ENCODE measurements at places on chromosomes 2 and 18.

DNA sequence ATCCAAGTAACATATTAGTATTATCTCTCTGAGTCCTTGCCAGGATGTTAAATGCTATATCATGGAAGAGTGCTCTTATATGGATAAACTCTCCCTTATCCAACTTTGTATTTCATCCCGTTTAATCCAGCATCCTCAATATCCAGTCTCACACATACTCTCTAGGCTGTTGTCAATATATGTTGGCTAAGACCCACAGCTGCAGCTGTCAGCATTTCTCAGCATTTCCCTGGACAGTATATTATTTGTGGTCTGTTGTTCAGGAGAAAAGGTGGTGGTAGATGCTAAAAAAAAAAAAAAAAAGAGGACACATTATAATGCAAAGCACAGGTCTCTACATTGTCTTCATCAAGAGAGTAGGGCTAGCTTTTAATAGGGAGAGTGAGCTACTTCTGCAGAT is 1368.0 kb upstream of the ZEB2 start:
- DNase-seq, result no peak

- DNase-seq, result peak; percentile 38
Observed at GRCh38 chr18:33820517-33821371, 242.7 kb downstream of the ASXL3 start.

DNA sequence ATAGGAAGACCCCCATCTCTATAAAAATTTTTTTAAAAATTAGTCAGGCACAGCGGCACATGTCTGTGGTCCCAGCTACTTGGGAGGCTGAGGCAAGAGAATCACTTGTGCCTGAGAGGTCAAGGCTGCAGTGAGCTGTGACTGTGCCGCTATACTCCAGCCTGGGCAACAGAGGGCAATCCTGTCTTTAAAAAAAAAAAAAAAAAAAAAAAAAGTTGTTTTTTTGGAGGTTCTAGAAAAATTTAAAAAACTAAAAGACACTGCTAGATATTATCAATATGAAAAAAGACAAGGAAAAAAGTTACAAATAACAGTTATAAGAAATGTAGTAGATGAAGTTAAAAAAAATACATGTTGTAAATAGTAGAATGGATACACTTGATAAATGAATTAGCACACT is 56.1 kb upstream of the C2orf15 start:
- no peak for DNase-seq

DNA sequence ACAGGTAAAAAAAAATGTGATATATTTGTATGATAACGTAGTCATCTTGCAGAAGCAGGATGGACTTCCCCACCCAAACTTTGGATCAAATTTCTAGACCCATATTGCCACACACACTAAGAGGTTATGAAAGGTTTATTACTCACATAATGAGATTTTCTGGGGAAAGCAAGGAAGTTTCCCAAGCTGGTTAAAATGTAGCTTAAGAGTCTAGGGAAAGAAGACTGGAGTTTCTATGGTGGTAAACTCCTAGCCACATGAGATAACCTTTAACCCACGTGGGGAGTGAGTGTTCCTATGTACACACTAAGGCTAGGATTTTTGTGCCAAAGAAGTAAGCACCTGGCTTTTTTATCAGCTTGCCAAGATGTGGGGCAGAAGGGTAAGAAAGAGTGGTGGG is 335.7 kb upstream of the UBE2E3 start:
- no peak for DNase-seq

DNA sequence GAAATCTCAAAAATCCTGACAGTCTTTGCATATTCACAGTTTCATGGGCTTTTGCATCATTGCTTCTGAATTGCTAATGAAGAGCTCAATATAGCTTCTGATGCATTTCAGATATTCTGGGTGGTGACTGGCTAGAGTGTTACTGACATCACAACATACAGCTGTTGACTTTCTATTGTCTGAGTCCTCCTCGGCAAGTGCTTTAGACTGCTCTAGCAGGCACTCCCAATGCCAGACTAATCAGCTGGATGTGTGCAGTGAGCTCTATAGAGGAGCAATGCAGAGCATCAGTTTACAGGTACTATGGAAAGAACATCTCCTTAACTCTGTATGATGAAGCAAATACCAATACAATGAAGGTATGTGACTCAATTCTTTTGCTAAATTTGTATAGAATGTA is 54.9 kb downstream of the R3HDM1 start:
- DNase-seq, result no peak

- no peak for DNase-seq
Observed at GRCh38 chr2:217158928-217159327, 299.1 kb upstream of the TNP1 start.

GRCh38 chr2:69582582-69583176 is 60.9 kb downstream of the AAK1 start:
- no peak for DNase-seq

- DNase-seq, result no peak
Observed at GRCh38 chr2:206823178-206823577, 57.8 kb downstream of the FASTKD2 start.
